ENCODE measurements at places on chromosomes 13 and 19.

GRCh38 chr13:25581351-25581750, 209.6 kb downstream of the ATP8A2 start:
- DNase-seq = no peak

GRCh38 chr13:99484473-99484872, 16.8 kb upstream of the TM9SF2 start:
- no peak for DNase-seq

DNA sequence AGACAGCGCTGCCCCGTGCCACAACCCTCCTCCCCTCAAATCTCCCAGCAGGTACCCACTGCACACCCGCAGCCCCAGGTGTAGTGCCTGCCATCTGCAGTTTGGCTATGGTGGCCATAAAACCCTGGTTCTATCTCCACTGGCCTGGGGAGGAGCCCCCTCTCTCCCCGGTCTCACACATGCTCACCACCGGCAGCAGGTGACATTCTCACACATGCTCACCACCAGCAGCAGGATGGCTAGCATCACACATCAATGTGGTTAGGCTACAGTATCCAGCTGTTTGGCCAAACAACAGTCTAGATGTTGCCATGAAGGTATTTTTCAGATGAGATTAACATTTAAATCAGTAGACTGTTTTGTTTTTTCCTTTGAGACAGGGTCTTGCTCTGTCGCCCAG, 31.1 kb downstream of the ELL start:
- no peak for DNase-seq

- DNase-seq = no peak
Measured at GRCh38 chr19:6970021-6970420, 51.2 kb downstream of the MBD3L2B start.

DNA sequence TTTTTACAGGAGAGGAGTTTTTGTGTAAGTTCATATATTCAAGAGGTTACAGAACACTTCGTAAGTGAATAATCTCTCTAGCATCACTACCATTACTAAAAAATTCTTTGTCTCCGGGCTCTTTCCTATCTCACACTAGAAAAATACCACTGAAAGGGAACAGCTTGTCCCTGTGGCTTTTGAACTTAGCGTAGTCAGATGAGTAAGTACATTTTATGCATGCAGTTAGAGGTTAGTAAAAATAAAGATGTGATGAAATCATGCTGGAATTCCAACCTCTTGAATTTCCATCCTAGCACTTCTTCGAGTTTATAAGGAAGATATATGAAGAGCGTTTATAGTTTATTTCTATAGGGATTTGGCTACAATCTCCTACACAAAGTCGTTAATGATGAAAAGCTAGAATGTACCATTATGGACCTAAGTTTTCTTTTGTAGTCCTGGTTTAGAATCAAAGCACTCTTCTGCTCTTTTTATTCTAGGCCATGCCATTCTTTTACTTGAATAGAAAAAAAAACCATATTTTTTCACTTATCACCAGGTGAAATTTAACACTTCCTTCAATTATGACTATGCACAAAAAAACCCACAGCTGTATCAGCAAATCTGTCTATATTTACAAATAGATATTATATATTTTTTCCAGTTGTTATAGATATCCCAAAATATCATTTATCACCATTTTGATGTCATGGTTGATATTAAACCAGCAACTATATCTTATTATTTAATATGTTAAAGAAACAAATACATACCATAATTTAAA, 139.9 kb upstream of the PCDH9 start:
- no peak for DNase-seq

- DNase-seq = no peak
Measured at GRCh38 chr13:78326633-78327032, 276.7 kb downstream of the POU4F1 start.

DNA sequence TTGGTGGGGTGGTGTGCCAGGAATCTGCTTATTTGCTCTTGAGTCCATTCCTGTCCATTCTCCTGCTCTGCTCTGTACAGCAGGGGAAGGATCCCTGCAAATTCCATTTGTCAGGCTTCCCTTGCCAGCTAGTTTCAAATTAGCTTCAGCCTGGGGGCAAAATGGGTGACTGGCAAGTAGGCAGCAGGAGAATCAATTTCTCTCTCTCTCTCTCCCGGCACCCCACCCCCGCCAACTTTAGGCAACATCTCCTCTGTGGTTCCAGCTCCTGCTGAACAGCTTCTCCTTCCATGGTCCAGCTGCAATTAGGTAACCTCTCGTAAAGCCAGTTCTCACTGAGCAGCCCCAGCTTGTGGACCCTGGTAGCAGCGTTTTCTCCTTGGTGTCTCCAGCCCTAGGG, 6.7 kb upstream of the MYCBP2 start:
- DNase-seq = no peak

GRCh38 chr13:36570489-36570888, 103.3 kb upstream of the SERTM1 start:
- no peak for DNase-seq
